ENCODE measurements at places on chromosomes 2 and 18. TPM values are rescaled to one million over a fixed set of nuclear protein-coding genes. Genes with fewer than 3 reads are reported as not detected.

- DNase-seq: no peak
Measured at GRCh38 chr2:80525152-80525551, 220.6 kb upstream of the LRRTM1 start.

- DNase-seq: no peak
Measured at GRCh38 chr2:60317844-60318243, 235.6 kb downstream of the BCL11A start.

DNA sequence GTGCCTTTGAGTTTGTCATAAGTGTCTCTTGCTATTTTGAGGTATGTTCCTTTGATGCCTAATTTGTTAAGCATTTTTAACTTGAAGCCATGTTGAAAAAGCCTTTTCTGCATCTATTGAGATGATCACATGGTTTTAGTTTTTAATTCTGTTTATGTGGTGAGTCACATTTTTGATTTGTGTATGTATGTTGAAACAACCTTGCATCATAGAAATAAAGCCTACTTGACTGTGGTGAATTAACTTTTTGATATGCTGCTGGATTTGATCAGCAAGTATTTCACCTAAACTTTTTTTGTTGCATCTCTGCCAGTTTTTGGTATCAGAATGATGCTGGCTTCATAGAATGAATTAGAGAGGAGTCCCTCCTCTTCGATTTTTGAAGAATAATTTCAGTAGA is 469.7 kb downstream of the CDH2 start:
- DNase-seq: no peak

GRCh38 chr18:61496374-61496773 is 163.1 kb downstream of the CDH20 start:
- no peak for DNase-seq

GRCh38 chr2:217222309-217222910 is 362.5 kb upstream of the TNP1 start:
- DNase-seq: no peak

Gene SCN9A
- 2.2 TPM for polyA plus RNA-seq

Gene CGREF1
- polyA plus RNA-seq: 5.4 TPM

Gene FOSL2
- polyA plus RNA-seq: 24.8 TPM
